A673 (cell line): ENCODE measurements at places on chromosomes 4 and X. TPM values are rescaled to one million over a fixed set of nuclear protein-coding genes. Genes with fewer than 3 reads are reported as not detected.

TCP11X2 gene
- not detected in 2 replicates for total RNA-seq

KDR gene
- 0.42 and 0.47 TPM in 2 replicates for total RNA-seq

CSAG1 gene
- not detected in 2 replicates for total RNA-seq

SLC10A6 gene
- total RNA-seq = 0.26 TPM in 1 of 2 replicates, not detected in the other

PLP1 gene
- total RNA-seq = not detected in 2 replicates

ADH1C gene
- total RNA-seq = not detected in 2 replicates

DNA sequence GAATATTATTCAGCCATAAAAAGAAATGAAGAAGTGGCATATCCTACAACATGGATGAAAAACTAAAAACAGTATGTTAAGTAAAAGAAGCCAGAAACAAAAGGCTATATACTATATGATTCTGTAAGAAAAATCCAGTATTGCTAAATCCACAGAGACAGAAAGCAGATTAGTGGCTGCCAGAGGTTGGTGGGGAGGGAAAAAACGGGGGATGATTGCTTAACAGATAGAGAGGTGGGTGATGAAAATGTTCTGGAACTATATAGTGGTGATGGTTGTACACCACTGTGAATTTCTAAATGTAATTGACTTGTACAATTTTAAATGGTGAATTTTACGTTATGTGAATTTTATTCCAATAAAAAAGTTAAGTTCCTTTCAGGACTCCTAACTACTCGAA, 157.6 kb upstream of the SH3RF1 start:
- no peak overlapping the region for H3K27ac ChIP-seq
- H3K36me3 ChIP-seq = no peaks in the 10 kb centered on the region
- no peaks in the 10 kb centered on the region for H3K4me1 ChIP-seq

- H3K4me1 ChIP-seq = no peaks in the 10 kb centered on the region
- no peak overlapping the region for H3K27ac ChIP-seq
- no peak for DNase-seq
- no peak overlapping the region for H3K4me3 ChIP-seq
- H3K27me3 ChIP-seq = no peaks in the 10 kb centered on the region
Observed at GRCh38 chr4:90219822-90220221, 92.6 kb downstream of the CCSER1 start.

DNA sequence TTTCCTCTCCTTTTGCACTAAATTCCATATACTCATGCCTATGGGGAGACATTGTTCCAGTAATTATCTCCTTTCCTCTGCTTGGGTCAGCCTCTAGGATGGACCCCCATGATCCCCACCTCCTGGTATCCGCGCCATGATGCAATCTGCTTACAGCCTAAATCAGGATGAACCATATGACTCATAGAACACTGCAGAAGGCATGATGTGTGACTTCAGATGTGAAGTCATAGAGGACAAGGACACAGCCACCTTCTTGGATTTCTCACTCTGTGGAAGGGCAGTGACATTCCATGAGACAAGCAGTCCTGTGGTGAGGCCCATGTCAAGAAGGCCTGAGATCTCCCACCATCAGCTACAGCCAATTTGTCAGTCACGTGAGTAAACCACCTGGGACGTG, 9.0 kb upstream of the TMEM144 start:
- no peaks in the 10 kb centered on the region for H3K36me3 ChIP-seq
- H3K27ac ChIP-seq = no peak overlapping the region
- no peak for DNase-seq
- H3K27me3 ChIP-seq = no peaks in the 10 kb centered on the region

DNA sequence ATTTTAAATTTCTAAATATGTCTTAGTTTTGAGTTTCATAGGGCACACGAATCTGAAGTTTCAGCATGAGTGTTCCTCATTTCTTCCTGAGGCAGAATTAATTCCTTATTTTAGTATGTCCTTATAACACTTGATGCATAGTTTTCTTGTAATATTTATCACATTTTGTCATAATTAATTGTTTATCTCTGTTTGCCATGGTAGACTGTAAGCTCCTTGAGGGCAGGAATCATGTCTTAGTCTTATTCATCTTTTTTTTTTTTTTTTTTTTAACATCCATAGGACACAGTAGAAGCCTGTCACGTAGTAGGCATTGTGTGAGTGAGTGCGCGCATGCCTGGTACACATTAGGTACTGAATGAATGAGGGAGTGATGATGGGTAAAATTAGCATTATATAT, 131.7 kb downstream of the STAG2 start:
- no peaks in the 10 kb centered on the region for H3K4me1 ChIP-seq
- no peak overlapping the region for H3K27ac ChIP-seq
- no peak overlapping the region for H3K4me3 ChIP-seq
- peaks cover 21% of the 10 kb centered on the region for H3K36me3 ChIP-seq

GRCh38 chr4:141977433-141977832, 341.1 kb downstream of the IL15 start:
- DNase-seq = no peak
- H3K4me1 ChIP-seq = no peaks in the 10 kb centered on the region

- DNase-seq = no peak
- peaks cover 5% of the 10 kb centered on the region for H3K27me3 ChIP-seq
- no peak overlapping the region for H3K4me3 ChIP-seq
- H3K36me3 ChIP-seq = no peaks in the 10 kb centered on the region
Observed at GRCh38 chrX:51922561-51922960, 29.1 kb downstream of the MAGED1 start.

DNA sequence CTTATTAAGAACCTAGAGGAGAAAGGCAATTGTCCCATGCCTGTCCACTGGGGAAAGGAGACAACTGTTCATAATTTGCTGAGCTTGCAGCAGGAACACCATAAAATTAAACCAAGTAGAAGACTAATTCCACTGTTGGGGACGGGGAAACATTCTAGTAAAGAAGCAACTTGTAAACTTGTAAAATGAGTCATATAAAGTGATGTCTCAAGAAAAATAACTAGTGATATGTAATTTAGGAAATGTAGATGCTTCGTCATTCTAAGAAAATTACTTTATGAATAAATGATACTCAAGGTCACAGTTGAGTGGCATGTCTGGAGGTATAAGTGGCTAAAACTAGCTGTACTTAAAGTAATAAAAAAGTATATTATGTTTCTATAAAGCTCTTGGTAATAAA, 121.2 kb upstream of the MID1 start:
- no peaks in the 10 kb centered on the region for H3K4me1 ChIP-seq
- H3K36me3 ChIP-seq = no peaks in the 10 kb centered on the region
- no peak overlapping the region for H3K4me3 ChIP-seq
- no peak for DNase-seq
- H3K27me3 ChIP-seq = no peaks in the 10 kb centered on the region
- H3K27ac ChIP-seq = no peak overlapping the region

GRCh38 chrX:154068560-154068959, 29.0 kb downstream of the MECP2 start:
- DNase-seq = no peak
- H3K27ac ChIP-seq = no peak overlapping the region
- H3K27me3 ChIP-seq = peaks cover 7% of the 10 kb centered on the region
- no peaks in the 10 kb centered on the region for H3K4me1 ChIP-seq
- no peaks in the 10 kb centered on the region for H3K36me3 ChIP-seq
- H3K4me3 ChIP-seq = no peak overlapping the region

DNA sequence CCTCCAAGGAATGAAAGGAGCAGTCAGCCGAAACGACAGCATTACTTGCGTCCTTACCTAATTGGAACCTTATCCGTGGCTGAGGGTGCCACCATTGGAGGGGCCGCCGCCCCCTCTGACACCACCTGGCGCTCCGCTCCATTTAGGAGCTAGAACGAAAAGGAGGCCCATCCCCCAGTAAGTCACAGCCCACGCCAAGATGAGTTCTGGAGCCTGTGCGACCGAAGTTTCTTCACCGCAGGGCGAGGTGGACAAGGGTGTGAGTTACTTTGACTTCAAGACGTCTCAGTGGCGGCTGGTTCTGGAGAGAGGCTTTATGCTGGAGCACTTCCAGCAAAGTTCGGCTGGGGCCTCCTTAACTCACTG, 729 bp upstream of the IRF2 start:
- peak overlapping the region; percentile 91 for H3K4me3 ChIP-seq
- H3K36me3 ChIP-seq = no peaks in the 10 kb centered on the region
- DNase-seq = peak; percentile 41
- H3K4me1 ChIP-seq = peaks cover 8% of the 10 kb centered on the region
- peak overlapping the region; percentile 91 for H3K27ac ChIP-seq

GRCh38 chrX:103831803-103832544, at the start of gene RAB9B:
Gene RAB9B (minus strand): TSS chrX:103832257. CDS start chrX:103825784, 6,473 bp downstream.
- H3K36me3 ChIP-seq = no peaks in the 10 kb centered on the region
- H3K4me1 ChIP-seq = no peaks in the 10 kb centered on the region
- H3K27ac ChIP-seq = no peak within 1 kb of the TSS

DNA sequence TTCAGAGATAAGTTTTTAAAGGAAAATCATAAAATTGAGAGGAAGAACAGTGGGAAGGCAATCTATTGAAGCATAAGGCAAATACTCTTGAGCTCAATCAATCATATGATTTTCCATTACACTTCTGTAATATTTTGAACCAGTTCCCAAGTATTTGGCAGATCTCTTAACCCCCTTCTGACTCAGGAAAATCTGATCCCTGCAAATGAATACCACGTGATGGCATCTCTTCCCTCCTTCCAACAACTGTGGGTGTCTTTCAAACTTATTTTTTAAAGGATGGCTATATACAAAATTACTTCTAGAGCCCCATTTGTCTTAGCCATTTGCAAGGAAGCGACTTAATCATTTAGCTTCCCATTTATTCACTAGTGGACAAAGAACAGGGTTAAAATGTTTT, 41.9 kb downstream of the AMOT start:
- DNase-seq = no peak
- H3K36me3 ChIP-seq = no peaks in the 10 kb centered on the region
- no peak overlapping the region for H3K27ac ChIP-seq
- no peaks in the 10 kb centered on the region for H3K27me3 ChIP-seq

GRCh38 chr4:138869165-138869564, 146.4 kb upstream of the NOCT start:
- H3K27ac ChIP-seq = no peak overlapping the region
- no peaks in the 10 kb centered on the region for H3K36me3 ChIP-seq
- no peaks in the 10 kb centered on the region for H3K27me3 ChIP-seq
- H3K4me1 ChIP-seq = peaks cover 12% of the 10 kb centered on the region
- H3K4me3 ChIP-seq = no peak overlapping the region

- H3K4me1 ChIP-seq = no peaks in the 10 kb centered on the region
- no peaks in the 10 kb centered on the region for H3K27me3 ChIP-seq
Observed at GRCh38 chrX:20173313-20173712, 31.7 kb upstream of the EIF1AX start.

GRCh38 chr4:116531870-116532269, 553.5 kb downstream of the TRAM1L1 start:
- peak overlapping the region; percentile 96 for H3K27ac ChIP-seq
- H3K4me1 ChIP-seq = peaks cover 47% of the 10 kb centered on the region
- no peaks in the 10 kb centered on the region for H3K27me3 ChIP-seq
- DNase-seq = peak; percentile 99
- H3K4me3 ChIP-seq = no peak overlapping the region
- H3K36me3 ChIP-seq = no peaks in the 10 kb centered on the region

- H3K27ac ChIP-seq = no peak overlapping the region
- no peak overlapping the region for H3K4me3 ChIP-seq
- no peak for DNase-seq
- peaks cover 7% of the 10 kb centered on the region for H3K4me1 ChIP-seq
Observed at GRCh38 chrX:153060095-153060445, 3.8 kb downstream of the PNMA3 start.

GRCh38 chrX:31307952-31308351, 236.1 kb upstream of the FTHL17 start:
- no peaks in the 10 kb centered on the region for H3K36me3 ChIP-seq
- no peaks in the 10 kb centered on the region for H3K4me1 ChIP-seq
- H3K27ac ChIP-seq = no peak overlapping the region
- H3K27me3 ChIP-seq = peaks cover 5% of the 10 kb centered on the region
- DNase-seq = no peak

GRCh38 chrX:81263059-81263458, 61.2 kb downstream of the SH3BGRL start:
- peaks cover 5% of the 10 kb centered on the region for H3K4me1 ChIP-seq
- H3K27ac ChIP-seq = no peak overlapping the region
- H3K27me3 ChIP-seq = no peaks in the 10 kb centered on the region
- no peaks in the 10 kb centered on the region for H3K36me3 ChIP-seq
- no peak for DNase-seq

DNA sequence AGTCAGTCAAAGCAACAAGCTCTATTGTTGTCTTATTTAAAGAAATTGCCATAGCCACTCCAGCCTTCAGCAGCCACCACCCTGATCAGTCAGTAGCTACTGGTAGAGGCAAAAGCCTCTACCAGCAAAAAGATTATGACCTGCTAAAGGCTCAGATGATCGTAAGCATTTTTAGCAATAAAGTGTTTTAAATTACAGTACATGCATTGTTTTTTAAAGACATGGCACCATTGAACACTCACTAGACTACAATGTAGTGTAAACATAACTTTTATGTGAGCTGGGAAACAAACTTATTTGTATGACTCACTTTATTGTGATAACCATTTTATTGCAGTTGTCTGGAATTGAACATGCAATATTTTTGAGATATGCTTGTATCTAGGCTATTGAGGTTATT, 32.3 kb upstream of the DYNLT3 start:
- H3K27ac ChIP-seq = no peak overlapping the region
- no peaks in the 10 kb centered on the region for H3K27me3 ChIP-seq
- no peaks in the 10 kb centered on the region for H3K36me3 ChIP-seq
- no peak for DNase-seq
- H3K4me1 ChIP-seq = no peaks in the 10 kb centered on the region
- no peak overlapping the region for H3K4me3 ChIP-seq

- H3K36me3 ChIP-seq = no peaks in the 10 kb centered on the region
- no peaks in the 10 kb centered on the region for H3K4me1 ChIP-seq
Observed at GRCh38 chr4:10622728-10623127, 61.8 kb downstream of the CLNK start.

DNA sequence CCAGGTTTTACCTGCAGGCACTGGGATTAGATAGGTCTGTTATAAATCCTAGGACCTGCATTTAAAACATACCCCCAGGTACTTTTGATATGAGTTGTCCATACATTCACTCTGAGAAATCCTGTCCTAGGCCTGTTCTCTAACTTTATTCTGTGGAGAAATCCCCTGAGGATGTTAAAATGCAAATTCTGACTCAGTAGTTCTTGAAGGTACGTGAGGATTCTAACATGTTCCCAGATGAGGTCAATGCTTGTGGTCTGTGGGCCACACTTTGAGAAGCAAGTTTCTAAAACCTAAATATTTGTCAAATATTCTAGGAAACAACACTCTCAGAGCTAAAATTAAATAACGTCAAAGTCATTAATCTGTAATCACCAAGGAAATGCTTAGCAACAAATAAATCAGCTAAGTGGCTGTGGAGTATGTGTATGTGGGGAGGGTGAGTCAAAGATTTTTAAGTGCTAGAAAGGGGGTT, 101.3 kb upstream of the MAGEB16 start:
- H3K27ac ChIP-seq = no peak overlapping the region
- no peaks in the 10 kb centered on the region for H3K27me3 ChIP-seq
- no peak overlapping the region for H3K4me3 ChIP-seq
- H3K36me3 ChIP-seq = no peaks in the 10 kb centered on the region

DNA sequence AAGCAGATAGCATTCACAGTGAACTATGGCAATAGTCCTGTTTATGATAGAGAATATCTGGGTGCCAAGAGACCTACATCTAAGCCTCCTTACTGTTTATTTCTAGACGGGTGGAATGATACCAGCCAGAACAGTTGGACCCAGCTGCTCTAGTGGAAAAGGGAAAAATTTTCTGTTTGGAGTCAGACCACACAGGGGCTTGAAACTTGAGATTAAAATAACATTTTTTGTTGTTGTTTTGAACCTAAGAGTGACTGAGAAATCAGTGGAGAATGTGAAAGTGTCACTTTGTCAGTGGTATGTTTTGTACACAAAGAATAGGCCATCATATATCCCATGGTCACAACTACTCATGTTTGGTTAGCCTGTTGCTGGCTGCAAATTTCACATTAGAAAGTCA, 105.7 kb downstream of the AGTR2 start:
- no peak overlapping the region for H3K27ac ChIP-seq
- H3K4me3 ChIP-seq = no peak overlapping the region
- DNase-seq = no peak
